ENCODE measurements at places on chromosomes 16 and 17.

DNA sequence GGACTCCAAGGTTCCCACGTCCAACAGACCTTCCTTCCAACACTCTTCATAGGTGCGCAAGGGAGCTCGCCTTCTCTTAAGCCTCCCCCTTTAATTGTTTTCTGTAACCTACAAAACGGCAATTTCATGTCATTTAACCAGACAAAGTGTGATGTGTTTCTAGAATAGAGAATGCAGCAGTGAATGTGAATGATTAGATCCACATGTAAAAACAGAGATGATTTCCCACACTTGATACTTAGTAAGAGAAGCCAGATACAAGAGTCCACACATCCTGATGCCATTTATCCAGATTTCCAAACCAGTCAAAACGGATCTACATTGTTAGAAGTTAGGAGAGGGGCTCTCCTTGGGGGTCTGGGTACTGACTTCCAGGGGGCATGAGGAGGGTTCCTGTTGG, 89.3 kb downstream of the IRF8 start:
- DNase-seq: no peak

DNA sequence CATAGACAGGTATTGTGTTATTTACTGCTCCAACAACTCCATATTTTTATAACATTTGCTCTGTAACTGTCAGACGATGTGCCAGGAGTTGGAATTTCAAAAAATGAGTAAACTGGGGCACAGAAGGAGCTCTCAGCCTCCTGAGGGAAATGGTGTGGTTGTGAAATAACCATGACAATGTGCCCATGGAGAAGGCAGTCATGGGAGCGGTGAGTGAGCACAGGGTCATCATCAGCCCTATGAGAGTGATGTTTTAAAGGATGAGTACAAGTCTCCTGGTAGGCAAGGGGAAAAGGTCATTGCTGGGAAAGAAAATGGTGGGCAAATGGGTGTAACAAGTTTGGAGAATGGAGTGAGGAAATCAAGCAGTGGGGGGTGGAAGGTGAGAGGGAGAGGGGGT, 115.0 kb upstream of the SEC14L1 start:
- no peak for DNase-seq

GRCh38 chr17:47275245-47275984, 21.8 kb downstream of the ITGB3 start:
- no peak for DNase-seq

GRCh38 chr17:36779550-36779949, 157.7 kb upstream of the LHX1 start:
- DNase-seq: no peak

DNA sequence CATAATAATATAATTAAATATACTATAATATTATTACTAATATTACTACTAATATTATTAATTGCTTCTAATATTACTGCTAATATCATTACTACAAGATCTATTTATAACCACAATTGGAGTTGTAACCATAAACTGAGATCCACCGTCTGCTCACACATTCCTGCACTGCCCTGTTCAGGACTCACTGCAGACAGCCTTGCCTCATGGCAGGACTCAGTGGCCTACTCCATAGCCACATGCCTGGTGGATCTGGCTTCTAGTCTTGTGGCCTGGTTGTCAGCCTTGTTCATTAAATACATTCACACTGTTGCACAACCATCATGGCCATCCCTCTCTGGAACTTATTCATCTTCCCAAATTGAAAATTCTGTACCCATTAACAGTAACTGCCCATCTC, 48.0 kb downstream of the SRL start:
- DNase-seq: no peak

DNA sequence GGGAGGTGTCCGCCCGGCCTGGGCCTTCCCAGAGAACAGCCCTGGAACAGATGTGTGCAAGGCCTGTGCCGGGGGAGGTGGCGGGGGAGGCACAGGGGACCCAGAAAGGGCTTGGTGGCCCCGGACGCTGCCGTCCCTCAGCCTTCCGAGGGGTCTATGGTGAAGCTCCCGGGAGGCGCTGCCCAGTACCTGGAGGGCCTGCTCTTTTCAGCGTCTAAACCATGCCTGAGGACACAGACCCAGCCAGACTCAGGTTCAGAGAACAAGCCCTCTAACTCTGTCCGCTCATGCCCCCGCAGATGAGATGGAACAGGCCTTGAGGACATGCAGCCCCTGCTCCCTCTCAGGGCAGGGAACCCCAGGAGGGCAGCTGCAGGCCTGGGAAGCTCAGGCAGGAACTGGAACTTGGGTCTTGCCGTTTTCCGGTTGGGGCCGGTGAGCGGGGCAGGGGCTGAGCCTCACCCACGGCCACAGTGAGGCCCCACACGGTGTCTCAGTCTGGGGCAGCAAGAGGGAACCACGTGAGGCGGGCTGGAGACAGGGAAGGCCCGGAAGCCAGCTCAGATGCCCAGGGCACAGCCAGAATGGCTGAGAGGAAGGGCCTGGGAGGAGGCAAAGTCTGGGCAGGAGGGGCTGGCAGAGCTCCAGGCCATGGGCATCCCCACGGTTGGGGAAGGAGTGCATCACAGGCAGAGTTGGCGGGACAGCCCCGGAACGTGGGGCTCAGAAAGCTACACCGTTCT, 12.5 kb downstream of the SLC16A3 start:
- DNase-seq: no peak

DNA sequence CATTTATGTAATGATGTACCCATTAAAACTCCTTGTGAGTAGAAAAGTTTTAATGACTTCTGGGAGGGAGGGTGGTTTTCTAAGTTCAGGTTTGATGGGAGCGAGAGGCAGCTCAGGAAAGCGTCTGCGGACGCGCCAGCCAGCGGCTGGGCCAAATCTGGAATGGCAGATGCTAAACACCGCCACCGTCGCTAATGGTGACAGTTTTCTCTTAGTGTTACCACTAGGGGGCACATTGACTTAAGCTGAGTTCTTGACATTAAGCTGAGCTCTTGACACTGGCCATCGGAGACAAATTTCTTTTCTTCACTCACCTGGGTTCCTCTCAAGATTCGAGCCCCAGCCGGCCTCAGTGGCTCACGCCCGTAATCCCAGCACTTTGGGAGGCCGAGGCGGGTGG, 6.7 kb downstream of the TRPV1 start:
- no peak for DNase-seq

GRCh38 chr16:84806890-84807258, 12.9 kb upstream of the CRISPLD2 start:
- DNase-seq: no peak

DNA sequence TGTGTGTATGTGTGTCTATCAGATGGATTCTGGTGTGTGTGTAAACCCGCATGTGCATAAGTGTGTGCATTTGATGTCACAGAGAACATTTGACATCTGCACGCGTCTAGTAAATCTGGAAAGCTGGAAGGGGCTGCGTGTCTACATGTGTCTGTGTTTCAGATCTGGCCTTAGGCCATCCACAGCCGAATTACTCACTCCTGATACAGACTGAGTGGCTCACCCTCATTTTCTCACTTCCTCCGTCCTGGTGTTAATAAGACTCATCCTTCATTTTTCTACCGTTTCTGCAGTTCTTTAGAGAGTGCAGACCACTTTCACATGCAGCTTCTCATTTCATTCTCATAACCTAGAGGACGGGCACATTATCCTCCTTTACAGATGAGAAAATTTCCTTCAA, 491.6 kb downstream of the CDH13 start:
- DNase-seq: no peak

- DNase-seq: no peak
These were observed 23.4 kb upstream of the SKAP1 start for GRCh38 chr17:48453447-48453846.

DNA sequence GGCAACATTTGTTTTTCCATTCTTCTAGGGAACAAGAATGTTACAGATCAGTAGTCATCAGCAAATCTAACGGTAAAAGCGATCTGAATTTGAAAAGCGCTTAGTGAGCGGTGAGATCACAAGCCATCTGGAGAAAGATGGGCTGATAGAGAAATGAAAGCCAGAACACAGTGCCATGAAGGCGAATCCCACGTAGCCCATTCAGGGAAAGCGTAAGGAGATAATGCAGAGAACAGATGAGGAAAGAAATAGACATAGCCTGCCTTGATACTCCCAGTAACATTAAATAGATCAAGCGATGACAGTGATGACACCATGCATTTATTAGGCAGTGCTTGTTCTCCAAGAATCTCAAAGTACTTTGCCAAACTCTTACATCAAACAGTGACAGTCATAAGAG, 183.1 kb upstream of the PSMD7 start:
- DNase-seq: no peak

DNA sequence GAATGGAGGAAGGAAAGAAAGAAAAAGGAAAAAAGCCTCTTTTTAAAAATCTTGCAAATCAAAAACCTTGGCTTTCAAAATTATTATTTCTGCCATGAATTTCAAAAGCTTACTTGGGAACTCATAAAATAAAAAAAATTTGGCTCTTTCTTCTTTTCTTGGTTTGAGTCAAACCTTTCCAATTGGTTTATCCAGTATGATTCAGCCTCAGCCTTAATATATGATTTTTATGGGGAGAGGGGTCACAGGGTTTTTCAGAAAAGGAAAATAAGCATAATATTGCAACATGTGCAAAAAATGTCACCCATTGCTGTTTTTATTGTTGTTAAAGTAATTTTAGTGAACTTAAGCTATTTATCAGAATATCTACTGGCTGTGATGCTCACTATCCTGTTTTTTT, 31.2 kb upstream of the HAPSTR1 start:
- no peak for DNase-seq

GRCh38 chr16:67165121-67166078, 855 bp downstream of the HSF4 start:
- no peak for DNase-seq

GRCh38 chr17:80782536-80783427, 208.9 kb upstream of the CHMP6 start:
- DNase-seq: no peak

DNA sequence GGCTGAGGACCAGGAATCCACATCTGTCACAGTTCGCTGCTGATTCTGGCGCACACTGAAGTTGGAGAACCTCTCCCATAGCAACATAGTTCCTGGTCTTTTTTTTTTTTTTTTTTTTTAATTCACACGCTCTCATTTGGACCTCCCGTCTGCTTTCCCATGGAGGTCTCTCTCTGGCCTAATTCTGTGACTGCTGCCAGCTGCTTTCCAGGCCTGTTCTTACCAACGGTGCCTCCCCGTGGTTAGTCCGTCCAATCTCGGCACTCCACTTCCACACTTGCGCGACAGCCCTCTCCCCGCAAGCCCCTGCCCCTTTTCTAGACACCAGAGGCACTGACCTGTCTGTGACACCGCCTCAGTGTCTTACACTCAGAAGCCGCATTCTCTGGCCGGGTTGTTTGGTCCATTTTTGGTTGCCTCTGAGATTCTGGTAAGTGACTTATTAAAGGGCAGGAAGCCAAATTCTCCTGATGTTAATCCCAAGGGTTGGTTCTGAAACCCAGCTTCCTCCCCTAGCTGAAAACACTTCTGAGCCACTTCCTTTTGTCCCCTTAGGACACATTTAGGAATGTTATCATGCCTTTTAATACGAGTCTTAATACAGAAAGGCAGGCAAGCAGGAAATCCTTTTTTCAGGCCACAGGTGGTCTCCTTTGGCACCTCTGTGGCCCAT, 1.1 kb upstream of the AKTIP start:
- DNase-seq: no peak

DNA sequence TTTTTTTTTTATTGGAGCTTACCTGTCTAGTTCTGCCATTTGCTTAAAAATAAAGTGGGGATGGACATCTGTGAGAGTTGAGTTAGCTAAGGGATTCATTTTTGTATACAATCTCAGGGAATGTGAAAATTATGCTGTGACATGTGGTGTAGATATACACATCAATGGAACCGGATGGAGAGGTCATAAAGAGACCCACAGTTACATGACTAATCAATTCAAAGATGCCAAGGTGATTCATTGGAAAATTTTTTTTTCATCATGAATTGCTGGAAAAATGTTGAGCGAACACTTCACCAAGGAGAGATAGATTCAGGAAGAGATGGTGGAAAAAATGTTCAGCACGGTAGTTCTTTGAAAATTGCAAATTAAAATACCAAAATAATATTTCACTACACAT, 605.4 kb upstream of the KIF2B start:
- DNase-seq: no peak

DNA sequence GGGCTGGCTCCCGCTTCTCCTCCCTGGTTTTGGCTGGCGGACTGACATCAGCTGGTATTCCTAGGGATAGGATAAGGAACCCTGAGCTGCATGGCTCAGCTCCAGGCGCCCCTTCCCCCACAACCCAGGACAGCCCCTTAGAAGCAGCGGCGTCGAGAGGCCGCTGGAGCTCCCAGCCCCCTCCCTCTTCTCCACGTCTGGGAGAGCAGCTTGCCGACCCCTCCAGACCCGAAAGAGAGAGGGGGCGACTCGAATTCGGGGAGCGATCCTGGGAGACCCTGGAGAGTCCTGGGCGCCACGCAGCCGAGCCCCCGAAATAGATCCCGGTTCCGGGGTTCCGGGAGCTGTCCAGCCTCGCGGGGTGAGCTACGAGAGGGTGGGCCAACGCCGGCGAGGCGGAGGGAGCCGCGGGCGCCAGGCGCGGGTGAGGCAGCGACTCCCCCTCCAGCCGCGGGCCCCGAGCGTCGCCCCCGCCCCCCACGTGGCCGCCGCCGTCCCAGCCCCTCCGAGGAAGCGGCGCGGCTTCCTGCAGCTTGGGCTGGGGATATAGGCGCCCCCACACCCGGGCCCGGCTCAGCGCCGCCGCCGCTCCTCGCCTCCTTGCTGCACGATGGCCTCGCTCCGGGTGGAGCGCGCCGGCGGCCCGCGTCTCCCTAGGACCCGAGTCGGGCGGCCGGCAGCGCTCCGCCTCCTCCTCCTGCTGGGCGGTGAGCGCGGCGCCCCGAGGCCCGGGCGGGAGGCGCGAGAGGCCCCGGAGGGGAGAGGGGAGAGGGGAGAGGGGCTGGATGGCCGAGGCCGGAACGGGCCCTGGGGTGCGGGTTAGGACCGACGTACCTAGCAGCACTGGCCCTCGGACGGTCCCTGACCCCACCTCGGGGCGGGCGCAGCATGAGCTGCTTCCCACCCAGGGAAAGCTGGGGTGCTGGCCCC, at the start of gene RAMP2:
Gene RAMP2, plus strand, starts transcription at position 576 of the 930 bp plus-strand sequence. Its CDS starts 35 bp downstream, at position 611.
- DNase-seq: no peak

GRCh38 chr17:38421871-38422827, 6.1 kb upstream of the ARHGAP23 start:
- DNase-seq: no peak

GRCh38 chr17:41254861-41255260, 323 bp upstream of the KRTAP9-9 start:
- no peak for DNase-seq

DNA sequence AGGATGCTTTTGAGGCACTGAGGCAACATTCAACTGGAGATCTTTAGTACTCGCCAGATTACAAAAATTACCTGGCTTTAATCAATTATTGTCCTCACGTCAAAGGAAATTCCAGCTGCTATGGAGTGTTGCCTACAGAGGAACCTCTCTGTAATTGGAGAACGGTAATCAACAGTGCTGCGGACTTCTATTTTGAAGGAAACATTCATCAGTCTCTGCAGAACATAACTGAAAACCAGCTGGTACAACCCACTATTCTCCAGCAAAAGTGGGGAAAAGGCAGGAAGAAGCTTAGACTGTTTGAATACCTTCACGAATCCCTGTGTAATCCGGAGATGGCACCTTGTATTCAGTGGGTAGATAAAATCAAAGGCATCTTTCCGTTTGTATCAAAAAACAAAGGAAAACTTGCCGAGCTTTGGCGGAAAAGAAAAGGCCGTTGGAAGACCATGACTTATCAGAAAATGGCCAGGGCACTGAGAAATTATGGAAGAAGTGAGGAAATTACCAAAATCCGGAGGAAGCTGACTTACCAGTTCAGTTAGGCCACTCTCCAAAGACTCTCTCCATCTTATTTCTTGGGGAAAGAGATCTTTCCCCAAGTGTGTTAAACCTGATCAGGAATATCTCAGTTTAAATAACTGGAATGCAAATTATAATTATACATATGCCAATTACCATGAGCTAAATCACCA, 3.0 kb downstream of the SLC35G3 start:
- DNase-seq: no peak

- no peak for DNase-seq
These were observed 92.6 kb downstream of the DNAH17 start for GRCh38 chr17:78484271-78485246.

Data from NCI-H1417 treated with DMSO at 0.1 percent for 48 hours (cell line).